ENCODE measurements at places on chromosomes 7 and 10.

DNA sequence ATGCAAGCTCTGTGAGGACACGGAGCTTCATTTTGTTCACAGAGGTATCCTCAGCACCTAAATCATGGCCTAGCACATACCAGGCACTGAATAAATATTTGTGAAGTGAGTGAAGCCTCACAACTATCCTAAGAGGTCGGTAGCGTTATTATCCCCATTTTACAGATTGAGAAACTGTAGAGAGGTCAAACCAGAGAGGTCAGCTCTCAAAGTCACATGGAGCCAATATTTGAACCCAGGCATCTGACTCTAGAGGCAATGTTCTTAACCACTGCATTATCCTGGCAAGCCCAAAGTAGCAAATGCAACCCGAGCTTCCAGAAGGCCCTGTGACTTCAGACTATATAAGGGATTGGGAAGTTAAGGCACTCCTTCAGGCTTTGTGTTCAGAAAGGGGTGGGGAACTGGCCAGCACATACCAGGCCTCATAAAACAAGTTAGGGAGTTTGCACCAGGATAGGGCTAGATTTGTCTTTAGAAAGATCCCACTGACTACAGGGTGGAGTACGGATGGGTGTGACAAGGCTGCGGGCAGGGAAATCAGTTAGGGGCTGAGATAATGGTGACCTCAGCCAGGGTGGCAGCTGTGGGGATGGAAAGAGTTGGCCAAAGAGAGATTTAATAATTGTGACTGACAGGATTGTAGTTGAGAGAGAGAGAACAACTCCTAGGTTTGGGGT is 101.4 kb downstream of the TBXAS1 start:
- no peak for DNase-seq

DNA sequence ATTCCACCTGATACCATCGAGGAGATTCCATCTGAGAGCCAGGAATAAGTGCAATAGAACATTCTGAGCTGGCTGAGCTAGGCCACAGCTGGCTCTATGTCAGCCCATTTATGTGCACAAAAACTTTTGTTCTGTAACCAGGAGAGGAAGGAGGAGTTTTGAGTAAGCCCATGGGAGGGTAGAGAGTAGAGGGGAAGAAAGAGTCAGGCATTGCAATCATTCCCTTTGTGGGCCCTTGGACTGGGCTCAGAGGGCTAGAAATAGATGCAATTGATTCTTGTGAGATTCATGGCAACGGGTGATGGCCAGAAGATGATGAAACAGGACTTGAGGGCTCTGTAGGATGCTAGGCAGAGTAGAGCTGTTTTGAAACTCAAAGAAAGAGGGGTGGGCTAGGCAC is 104.6 kb upstream of the KIF5B start:
- DNase-seq: no peak

DNA sequence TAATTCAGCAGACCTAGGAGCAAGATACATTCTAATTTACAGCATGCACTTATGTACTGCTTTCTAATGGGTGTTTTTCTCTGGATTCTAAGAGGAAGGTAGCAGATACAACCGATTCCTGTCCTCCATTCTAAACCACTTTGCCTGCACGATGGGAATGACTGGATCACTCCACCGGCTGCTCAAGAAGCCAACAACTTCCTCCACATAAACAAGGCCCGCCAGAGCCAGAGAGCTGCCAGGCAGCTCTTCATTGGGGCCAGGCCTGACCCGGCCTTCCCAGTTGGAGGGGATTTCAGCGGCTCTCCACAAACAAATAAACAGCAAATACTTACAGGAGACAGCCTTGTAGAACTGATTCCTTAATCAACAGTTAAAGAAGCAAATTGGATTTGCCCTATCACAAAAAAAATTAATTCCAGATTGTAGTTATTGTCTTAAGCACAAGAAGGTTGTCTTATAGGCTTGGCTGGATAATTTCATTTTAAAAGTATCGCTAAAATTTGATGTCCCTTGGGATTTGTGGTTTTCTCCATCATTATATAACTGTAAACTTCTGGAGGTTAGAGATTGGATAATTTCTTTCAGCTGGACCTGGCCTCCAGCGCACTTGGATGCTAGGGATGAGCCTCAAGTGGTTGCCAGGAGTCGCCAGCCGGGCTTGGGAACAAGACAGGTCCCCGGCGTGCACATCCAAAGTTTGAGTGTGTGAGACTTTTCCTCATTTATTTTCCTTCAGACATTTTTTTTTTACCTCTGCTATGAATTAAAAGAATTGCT is 20.9 kb downstream of the EBF3 start:
- no peak for DNase-seq

GRCh38 chr7:149811221-149811620 is 27.0 kb upstream of the ZNF862 start:
- no peak for DNase-seq

DNA sequence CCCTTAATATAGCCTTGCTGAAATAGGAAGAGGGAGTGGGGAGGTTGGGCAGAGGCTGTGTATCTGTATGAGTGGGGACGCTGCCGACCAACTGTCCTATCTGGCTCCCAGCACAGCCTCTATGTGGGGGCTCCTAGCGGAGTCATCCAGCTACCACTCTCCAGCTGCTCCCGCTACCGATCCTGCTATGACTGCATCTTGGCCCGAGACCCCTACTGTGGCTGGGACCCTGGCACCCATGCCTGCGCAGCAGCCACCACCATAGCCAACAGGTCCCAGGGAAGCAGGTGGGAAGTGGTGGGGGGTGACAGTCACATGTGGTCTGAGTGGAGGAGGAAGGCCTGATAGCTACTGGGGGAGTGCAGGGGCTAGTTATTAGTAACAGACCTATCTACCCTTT is 6.6 kb downstream of the MRPL43 start:
- no peak for DNase-seq

- DNase-seq: no peak
These were observed 170.0 kb downstream of the PTPN20 start for GRCh38 chr10:47081264-47081663.

GRCh38 chr10:75910032-75910431 is 478.6 kb downstream of the LRMDA start:
- no peak for DNase-seq

GRCh38 chr7:71184136-71184535 is 52.2 kb downstream of the GALNT17 start:
- no peak for DNase-seq

- DNase-seq: no peak
These were observed 12.1 kb upstream of the CSGALNACT2 start for GRCh38 chr10:43125881-43126731.

GRCh38 chr7:44894888-44895580 is 9.7 kb upstream of the PURB start:
- DNase-seq: no peak

- no peak for DNase-seq
These were observed 62.4 kb upstream of the C10orf90 start for GRCh38 chr10:126732868-126733267.

GRCh38 chr10:7334642-7334964 is 76.2 kb downstream of the SFMBT2 start:
- no peak for DNase-seq

GRCh38 chr10:75498884-75499350 is 67.5 kb downstream of the LRMDA start:
- DNase-seq: no peak

- DNase-seq: peak; percentile 21
These were observed 627 bp downstream of the DUSP5 start for GRCh38 chr10:110498087-110498981.

- no peak for DNase-seq
These were observed 69.7 kb upstream of the ZNRF2 start for GRCh38 chr7:30214651-30215137.

DNA sequence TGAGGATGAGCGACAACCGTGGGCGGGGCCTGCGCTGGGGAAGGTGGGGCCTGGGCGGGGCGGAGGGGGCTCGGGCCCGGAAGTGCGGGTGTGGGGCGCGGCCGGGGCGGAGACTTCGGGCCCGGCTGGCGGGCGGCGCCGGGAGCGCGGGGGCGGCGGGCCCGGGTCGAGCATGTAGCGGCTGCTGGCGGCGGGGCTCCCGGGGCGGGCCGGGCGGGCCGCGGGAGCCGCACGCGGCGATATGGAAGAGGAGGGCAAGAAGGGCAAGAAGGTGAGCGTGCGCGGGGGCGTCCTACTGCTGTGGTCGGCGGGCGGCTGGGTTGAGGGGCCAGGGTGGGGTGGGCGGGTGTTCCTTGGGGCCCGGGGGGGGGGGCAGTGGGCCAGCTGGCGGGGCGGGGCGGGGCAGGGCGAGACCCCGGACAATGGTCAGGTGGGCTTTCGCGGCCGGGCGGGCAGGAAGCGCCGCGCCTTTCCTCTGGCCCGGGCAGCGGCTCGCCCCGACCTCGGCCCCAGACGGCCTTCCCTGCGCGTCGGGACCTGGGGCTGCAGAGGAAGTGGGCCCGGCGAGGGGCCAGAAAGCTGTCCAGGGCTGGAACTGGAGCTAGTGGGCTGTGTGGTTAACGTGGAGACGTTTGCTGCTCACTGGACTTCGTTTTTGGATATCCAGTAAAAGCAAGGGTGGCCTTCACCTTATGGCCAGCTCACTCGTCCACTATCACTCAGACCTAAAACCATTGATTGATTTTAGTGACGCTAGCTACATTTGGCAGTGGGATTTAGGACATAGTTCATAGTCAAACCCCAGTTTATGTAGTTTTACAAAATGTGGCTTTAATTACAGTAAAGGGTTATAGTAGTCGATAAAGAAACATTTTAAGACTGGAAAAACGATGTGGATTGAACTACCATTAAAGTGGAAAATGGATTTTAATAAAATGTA is at the start of gene CCM2:
Gene CCM2, plus strand, starts transcription at position 109 of the 940 bp plus-strand sequence. Its CDS starts 133 bp downstream, at position 242.
- no peak for DNase-seq

DNA sequence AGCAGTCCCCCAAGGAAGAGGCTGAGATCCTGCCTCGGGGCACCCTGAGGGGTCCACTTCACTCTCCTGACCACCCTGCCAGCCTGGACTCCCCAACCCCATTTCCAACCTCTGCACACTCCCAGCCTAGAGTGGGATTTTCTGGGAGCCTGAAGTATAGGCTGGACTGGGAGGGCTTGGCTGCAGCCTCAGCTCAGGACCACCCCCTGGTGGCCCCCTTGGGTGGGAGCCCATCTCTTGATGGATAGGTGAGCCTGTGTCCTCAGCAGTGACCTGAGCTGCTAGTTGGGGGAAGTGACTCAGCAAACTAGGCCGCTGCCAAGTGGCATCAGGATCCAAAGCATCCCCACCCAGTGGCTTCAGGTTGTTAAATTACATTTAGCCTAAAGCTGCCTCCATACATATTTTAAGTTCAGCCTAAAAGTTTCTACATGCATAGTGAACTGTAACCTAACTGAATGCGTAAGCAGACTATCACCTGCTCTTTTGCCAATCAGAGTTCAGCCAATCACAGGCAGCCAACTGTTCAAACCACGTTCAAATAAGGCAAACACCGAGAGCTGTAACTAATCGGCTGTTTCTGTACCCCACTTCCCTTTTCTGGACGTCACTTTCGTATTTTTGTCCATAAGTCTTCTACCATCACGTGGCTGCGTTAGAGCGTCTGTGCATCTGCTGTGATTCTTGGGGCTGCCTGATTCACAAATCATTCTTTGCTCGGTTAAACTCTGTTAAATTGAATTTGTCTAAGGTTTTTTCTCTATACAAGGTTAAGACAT is 144.0 kb downstream of the PLPP4 start:
- DNase-seq: no peak

DNA sequence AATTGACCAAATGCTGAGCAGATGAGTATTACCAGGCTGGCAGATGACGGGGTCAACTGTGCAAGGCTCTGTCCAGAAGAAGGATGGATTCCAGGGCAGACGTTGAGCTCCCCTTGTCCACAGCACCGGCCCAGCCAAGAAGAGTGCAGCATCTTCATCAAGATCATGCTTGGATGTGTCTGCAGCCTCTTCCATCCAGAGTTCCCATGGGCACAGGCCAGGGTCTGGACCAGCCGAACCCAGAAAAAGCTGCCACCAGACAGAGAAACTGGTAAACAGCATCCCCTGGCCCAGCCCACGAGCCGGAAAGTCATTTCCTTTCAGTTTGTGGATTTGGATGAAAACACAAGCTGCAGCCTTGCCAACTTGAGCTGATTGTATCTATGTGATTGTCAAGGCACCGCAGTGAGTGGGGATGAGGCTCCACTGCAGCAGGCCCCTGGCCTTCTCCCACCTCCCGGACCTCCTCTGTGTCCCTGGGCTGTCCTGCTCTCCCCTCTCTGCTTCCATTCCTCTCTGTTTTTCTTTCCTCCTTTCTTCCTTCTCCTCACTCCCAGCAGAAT is 321.8 kb downstream of the TCERG1L start:
- DNase-seq: no peak

DNA sequence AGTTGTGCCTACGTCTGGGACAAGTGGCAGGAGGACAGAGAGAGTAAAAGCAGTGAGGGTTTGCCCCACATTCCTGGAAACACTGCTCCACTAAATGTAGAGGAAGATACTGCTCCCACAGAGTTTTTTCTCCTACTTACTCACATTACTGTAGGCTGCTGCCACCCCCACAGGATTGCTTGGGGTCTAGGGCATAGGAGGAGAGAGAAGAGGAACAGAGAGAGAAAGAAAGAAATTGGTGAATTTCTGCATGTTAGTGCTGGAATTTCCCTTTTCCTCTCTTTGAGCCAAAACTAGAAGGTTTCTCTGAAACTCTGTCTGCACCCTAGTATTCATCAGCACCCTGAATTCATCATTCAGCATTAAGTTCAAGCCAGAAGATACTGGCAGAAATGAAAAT is 397.9 kb downstream of the INHBA start:
- DNase-seq: no peak

- no peak for DNase-seq
These were observed 4.4 kb upstream of the CCL26 start for GRCh38 chr7:75776295-75776971.

DNA sequence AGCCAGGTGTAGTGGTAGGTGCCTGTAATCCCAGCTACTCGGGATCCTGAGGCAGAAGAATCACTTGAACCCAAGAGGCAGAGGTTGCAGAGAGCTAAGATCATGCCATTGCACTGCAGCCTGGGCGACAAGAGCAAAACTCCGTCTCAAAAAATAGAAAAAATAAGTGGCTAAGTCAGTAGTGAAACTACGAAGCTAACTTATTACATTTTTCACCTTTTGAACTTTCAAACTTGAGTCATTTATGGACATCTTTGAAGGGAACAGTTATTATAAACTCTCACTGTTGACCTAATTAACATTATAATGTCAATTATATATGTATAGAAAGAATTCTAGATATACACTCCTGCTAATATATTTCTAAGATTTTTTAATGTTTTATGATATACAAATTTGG is 541.5 kb upstream of the C7orf33 start:
- no peak for DNase-seq

DNA sequence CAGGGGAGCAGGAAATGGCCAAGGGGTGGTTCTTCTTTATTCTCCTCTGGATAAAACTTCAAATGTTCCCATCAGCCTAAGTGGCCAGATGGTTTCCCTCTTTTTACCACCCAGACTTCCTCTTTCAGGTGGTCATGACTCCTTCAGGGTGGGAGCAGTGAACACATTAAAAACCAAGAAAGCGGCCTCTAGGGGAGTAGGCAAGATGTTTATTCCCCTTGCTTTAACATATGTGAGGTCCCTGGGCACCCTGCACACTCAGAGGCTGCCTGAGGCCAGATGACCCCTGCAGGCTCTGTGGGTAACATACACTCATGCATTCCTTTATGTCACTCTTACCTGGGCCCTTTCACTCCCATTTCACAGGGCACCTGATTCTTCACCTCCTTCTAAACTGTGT is 357.4 kb downstream of the ABCA13 start:
- no peak for DNase-seq

All from anterior cingulate cortex (tissue), 58 donors.